Caudate nucleus (tissue), 63 donors: ENCODE measurements at places on chromosomes 5 and 9.
A peak's percentile ranks its signal among the peaks of the same experiment; 100 is the strongest.

DNA sequence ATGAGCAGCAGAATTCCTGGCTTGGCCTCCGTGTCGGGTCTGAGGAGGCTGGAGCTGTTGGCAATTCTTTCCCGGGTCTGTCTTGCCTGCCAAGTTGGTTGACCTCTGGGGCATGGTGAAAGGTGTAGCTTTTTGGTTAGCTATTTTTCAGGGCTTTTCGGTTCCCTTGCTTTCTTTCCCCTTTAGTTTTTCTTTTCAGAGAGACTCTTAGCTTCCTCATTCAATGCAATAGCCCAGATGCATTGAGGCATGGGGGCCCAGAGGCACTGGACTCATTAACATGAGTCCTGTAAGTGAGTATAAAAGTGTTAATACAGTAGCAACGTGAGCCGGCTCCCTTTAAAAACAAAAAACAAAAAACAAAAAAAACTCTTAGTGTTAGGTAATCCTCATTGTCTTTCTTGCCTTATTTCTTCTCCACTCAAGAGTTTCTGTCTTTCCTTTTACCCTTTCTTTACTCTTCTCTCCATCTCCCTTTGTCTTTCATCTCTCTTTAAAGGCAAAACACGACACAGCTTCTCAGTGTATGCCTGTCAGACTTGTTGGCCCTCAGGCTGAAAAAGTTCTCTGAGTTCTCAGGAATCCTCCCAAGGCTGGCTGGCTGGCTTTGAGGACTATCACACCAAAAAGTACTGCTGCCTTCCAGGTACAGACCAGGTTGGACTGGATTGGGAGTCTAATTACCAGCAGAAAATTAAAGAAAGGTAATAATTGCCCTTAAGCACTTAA is 289.9 kb upstream of the TUT7 start:
- no peak for DNase-seq

GRCh38 chr5:139881143-139881733 is 85.6 kb downstream of the PSD2 start:
- DNase-seq, result no peak

DNA sequence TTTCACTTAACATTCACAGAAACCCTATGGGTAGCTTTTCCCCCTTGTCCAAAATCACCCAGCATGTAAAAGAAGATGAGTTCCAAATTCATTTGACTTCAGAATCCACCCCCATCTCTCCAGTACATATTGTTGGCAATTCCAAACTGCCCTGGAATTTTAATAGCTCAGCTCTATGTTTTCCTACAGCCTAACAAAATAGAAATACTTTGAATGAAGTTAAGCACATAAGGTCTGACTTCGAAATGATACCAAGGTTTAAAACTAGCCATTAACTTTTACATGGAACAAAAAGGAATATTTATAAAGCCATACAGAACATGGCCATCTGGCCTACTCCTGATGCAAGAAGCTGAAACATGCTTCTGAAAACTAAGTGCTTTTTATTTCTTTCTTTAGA is 634.3 kb downstream of the PDE4D start:
- DNase-seq, result no peak

GRCh38 chr9:35741740-35742139 is 7.3 kb downstream of the GBA2 start:
- DNase-seq, result no peak

DNA sequence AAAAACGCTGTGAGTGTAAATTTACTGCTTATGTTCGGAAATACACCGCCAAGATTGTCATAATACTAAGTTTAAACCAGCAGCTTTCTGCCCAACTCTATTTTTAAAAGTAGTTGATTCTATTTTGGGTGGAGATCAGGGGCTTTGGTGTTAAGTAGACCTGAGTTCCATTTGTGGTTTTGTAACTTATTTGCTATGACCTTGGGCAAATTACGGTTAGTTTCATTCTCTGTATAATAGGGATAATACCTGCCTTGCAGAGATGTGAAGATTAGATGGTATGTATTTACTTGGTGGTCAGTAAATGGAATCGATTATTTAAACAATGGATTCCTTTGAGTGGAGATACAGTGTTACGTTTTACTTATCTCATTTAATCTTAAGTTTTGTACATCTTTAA is 1.6 kb downstream of the RAD23B start:
- no peak for DNase-seq

GRCh38 chr9:135602789-135603481 is 36.4 kb downstream of the GLT6D1 start:
- DNase-seq, result peak; percentile 10

- no peak for DNase-seq
These were observed 14.6 kb downstream of the FOXD1 start for GRCh38 chr5:73433982-73434342.

GRCh38 chr5:101728933-101729332 is 567.2 kb downstream of the SLCO4C1 start:
- DNase-seq, result no peak

DNA sequence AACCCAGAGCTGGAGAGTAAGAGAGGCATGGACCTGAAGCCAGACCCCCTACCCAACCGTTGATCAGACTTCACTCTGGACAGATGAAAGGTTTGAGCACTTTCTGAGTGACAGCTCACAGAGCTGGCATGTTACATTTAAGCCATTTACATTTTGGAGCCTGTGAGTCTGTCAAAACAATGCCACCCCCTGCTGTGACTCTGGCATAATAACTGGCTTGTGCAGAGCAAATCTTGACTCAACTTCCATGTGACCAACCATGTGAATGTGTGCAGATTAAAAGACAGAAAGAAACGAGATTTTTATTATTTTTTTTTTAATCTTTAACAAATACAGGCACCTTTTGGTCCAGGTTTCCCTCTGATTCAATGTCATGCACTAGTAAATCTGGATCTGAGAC is 48.5 kb downstream of the MFAP3 start:
- DNase-seq, result no peak

GRCh38 chr5:34598177-34598794 is 57.8 kb upstream of the RAI14 start:
- DNase-seq, result no peak

DNA sequence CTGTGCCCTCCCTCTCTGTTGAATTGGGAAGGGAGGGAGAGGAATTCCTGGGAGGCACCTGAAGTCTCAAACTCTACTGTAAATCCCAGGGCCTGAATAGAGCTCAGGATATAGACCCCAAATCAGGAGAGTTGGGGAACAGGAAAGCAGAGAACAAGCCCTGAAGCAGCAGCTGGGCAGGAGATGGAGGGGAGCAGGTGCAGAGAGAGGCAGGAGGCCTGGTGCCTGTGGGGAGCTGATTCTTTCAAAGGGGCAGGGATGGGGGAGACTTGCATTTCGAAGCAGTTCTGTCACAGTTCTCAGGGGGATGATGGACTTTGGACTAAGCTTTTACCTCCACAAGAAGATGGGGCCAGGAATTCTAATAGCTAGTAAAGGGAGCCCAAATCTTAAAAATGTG is 50.2 kb downstream of the NIM1K start:
- DNase-seq, result no peak

DNA sequence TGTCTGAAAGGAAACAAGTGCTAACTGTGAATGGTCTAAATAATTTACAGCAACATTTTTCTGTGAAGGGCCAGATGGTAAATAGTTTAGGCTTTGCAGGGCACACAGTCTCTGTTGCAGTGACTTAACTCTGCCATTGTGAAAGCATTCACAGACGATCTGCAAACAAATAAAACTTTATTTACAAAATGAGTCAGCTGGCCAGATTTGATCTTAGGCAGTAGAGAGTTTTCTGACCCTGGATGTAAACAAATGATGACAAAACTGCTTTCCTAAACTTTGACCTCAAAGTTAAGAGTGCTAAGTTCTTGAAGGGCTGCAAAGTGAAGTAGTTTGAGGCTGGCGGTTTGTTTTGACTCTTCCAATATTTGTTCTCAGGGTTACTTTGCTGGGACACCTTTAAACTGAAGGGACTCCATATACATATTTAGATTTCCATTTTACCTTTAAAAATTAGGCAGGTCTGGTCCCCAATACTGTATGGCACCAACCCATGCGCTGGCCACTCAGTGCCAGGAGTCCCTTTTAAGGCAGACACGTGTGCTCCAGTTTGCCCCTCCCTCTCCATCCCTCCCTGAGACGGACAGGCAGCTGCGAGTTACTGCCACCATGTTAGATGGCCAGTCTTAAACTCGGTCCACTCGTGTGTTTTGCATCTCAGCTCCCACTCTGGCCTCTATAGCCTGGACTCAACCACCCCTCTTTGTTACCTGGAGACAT is 4.0 kb upstream of the ADAMTS16 start:
- no peak for DNase-seq

- no peak for DNase-seq
These were observed 772.3 kb downstream of the MAT2B start for GRCh38 chr5:164277720-164278119.

DNA sequence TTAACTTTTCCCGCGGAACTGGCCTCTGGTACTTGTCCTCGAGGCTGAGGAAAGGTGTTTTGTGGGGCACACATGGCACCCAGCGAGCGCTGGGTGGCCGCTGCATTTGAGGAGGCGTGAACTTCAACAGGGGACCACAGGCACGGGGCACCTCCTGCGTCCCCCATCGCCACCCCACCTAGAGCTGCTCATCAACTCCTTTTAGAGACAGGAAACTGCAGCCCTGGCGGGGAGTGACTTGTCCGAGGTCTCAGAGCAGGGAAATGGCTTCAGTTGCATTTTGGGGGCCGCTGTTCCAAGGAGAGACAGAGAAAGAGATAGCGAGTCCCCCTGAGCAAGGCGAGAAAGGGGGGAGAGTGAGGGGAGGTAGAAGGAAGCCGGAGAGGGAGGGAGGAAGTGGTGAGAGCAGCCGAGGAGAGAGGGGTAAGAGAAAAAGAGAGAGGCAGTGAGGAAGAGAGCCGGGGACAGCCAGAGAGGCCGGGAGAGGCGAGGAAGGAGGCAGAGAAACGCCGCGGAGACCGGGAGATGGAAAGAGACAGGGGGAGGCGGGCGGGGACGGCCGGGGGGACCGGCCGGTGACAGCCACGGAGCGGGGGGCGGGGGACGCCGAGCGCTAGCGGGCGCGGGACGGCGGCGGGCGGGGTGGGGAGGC is 12.5 kb upstream of the LHX2 start:
- no peak for DNase-seq

- no peak for DNase-seq
These were observed 2.8 kb downstream of the TXNDC8 start for GRCh38 chr9:110334871-110335270.

DNA sequence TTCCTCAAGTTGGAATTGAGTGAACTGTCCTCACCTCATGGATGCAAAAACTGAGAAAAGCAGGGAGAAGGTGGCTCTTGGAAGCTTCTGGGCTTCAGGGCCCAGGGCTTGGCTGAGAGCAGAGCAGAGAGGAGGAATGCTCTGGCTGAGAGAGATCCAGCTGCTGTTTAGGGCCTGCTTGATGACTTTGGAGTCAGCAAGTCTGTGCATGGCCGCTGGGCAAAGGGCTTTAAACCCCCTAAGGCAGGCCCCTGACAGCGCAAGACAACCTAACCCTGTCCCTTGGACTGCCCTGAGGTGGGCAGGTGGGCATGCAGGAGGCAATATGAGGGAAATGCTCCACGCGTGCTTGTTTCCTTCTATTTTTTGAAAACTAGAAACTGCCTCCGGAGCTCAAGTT is 8.6 kb downstream of the STC2 start:
- no peak for DNase-seq

DNA sequence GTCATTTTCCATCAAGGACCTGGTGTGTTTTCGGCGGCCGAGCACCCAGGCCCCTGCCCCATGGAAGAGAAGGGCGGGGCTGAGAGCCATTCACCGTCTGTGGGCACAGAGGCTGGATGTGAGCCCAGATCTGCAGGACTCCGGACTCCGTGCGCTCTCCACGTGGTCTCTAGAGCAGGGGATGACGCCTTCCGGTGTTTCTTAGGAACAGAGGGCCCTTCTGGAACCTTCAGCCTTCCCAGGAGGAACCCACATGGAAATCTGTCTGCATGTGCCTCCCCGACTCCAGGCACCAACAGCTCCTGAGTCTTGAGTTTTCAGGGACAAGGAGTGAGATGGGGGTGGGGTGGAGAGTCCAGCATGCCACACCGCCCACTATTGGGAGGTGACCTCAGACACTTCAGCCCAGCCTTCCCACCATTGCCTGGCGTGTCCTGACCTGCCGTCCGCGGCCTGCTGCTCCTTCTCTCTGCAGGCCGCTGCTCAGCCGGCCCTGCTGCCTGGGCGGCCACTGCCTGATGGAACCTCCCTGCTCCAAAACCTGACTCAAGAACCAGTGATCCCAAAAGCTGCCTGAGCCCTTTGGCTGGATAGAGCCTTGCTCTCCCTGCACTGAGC is 2.4 kb upstream of the RXRA start:
- no peak for DNase-seq

DNA sequence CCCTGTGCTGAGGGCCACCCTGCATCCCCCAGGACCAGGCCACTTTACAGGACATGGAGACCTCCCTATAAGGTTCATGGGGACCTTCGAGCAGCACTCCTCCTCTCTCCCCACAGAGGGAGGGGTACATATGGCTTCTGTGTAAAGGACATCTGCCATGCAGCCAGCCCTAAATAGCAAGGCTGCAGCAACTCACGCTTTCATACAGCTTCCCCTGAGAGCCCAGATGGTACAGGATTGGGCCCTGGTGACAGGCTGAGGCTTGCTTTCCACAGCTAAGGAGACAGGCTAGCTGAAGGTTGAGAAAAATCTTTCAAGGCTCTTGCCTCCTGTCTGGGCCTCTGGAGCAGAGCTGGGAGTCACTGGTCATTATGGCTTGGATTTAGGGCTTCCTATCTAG is 147.0 kb upstream of the ZNF366 start:
- no peak for DNase-seq

- DNase-seq, result no peak
These were observed 27.6 kb downstream of the RAB24 start for GRCh38 chr5:177275883-177276282.

DNA sequence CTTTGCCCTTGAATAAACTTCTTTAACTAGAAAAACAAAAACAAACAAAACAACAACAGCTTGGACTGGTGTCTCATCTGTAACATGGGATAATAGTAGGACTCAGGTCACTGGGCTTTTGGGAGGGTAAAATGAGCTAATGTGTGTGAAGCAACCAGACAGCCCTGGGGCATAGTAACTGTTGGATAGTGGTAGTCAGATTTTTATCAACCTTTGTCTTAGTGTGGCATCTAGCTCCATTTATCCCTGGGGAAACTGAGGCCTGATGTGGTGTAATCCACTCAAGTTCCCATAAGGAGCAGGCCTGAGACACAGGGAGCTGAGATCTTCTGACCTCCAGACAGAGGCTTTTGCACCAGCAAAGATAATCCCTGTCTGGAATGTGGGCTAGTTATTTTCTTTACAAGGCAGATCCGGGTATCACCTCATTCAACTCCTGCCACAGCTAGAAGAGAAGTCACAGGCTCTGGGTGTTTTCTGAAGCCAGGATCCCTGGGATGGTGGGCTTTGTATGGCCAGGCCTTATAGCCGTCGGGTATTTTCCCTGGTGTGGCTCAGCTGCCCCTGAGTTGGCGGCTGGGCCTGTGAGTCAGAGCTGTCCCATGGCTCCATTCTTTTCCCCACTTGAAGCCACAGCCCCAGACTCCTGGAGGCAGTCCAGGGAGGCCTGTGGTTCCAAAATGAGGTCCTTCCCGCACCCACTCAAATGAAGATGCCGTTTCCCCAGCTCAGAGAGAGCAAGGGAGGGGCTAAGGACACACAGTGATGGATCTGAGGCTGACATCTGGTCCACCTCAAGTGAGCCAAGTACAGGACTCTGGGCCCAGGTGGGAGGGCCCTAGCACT is 26.1 kb upstream of the CSF1R start:
- no peak for DNase-seq
